Fibroblast of upper back skin (primary cell): ENCODE measurements at places on chromosomes 3 and 15.

DNA sequence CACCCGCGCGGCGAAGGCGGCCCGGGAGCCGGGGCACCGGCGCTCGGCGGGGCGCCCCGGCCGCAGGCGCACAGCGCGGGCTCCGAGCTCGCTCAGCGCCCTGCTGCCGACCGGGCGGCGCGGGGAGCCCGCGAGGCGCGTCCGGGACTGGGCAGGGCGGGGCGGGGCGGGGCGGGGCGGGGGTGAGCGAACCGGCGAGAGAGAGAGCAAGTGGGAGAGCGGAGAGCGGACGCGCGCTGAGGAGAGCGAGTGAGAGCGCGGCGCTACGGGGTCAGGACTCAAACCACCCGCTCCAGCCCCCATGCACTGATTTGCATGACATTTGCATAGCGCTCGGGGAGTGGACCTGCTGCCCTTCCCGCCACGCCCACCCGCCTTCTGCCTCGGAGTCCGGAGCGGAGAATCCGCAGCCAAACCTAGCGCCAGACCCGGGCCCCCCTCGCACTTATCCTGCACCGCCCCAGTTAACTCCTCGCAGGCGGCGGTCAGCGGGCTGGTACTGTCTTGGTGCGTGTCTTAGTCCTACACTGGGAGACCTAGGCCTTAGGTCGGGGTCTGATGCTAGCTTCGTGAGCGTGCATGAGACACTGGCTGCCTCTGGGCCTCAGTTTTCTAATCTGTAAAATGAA, at the start of gene MYLK:
Gene MYLK, minus strand, starts transcription at position 130 of the 629 bp plus-strand sequence. CDS start 90,491 bp downstream, outside the sequence.
- DNase-seq: peak; percentile 84

DNA sequence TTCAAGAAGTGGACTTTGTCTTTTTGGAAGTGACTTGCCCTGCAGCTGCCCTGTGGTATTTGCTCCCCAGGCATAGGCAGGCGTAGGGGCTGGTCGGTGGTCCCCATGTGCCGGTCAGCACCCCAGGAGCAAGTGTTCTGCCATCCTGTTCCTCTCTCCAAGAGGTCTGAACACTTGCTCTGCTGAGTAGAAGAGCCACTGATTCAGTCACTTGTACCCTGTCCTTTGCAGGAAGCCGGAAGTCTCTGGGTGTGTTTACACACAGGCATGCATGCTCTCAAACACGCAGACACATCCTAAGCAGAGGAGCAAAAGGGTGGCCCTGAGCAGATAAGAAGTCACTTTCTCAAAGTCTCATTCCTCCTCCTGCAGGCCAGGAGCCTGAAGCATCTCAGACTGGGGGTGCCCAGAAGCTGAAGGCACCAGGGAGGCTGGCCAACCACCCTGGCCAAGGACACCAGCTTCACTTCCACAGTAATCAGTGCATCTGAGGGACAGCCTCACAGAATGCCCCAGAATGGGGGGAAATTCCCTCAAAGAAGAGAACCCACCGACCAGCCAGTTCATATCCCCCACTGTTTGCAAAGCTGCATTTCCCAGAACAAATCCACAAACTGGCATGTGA, 88.7 kb upstream of the POMGNT2 start:
- no peak for DNase-seq

GRCh38 chr15:72197460-72198355, at the start of gene GRAMD2A:
TSS of gene GRAMD2A (minus strand) at chr15:72197787.
- DNase-seq: peak; percentile 35

DNA sequence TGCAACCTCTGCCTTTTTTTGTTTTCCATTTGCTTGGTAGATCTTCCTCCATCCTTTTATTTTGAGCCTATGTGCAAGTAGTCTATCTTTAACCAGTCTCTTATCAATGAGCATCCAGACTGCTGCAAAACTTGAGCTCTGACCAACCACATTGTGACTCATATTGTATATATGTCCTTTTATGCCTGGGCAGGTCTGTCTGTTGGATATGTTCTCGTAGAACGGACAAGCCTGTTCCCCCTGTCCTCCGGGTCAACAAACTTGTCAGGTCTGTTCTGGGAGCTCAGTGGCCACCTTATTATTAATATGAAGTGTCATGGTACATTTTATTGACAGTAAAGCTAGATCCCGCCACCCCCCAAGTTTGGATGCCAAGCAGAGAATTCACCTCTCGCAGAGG, 252.9 kb upstream of the ST8SIA2 start:
- DNase-seq: no peak

DNA sequence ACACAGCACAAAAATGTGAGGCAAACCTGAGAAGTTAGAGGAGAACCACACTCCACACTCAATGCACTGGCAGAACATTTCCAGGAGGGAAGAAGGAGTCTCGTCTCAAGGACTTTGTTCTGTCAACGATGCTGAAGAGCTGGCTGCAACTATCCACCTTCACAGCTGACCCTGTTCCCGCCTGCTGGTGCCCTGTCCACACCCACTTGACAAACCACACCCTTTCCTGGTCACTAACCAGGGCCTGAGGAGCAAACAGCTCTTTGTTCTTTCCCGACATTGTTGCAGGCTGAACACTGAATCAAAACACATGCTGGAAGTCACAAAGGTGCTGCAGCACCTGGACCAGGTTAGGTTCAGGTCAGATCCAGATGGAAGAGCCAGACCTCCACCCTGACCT, 92.6 kb upstream of the ARRDC4 start:
- no peak for DNase-seq

- no peak for DNase-seq
Measured at GRCh38 chr3:141782386-141782932, 19.3 kb downstream of the GRK7 start.

DNA sequence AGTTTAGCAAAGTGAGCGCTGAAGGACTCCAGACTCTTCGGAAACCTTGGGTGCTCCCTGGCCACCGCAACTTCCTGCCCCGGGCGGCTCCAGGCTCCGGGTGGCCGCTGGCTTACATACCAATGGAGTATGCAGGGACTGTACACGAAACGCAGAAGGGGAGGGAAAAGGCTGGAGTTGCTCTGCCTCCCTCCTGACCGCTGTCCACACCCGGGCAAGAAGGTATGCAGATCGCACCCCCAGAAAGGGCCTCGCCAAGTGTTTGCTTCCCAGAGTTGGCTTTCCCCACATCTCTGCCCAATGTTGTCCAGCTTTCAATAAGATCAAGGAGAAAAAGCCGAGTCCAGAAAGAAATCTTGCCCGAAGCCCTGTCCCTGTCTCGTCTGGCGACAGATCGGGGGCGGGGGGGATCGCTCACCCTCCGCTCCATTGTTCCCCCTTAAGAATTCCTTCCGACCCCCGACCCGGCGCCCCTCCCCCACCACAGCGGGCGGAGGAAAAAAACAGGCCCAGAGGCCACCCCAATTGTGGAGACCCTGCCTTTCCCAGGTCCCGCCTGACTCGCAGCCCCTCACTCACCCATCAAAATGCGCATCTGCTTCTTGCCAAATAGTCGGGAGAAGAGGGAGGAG, 533 bp downstream of the ARF4 start:
- DNase-seq: peak; percentile 96

- no peak for DNase-seq
Measured at GRCh38 chr3:69986419-69986818, 13.1 kb upstream of the SAMMSON start.

GRCh38 chr3:45783667-45784066, 12.7 kb downstream of the SLC6A20 start:
- DNase-seq: no peak
